ENCODE measurements at places on chromosomes 16 and 17.

DNA sequence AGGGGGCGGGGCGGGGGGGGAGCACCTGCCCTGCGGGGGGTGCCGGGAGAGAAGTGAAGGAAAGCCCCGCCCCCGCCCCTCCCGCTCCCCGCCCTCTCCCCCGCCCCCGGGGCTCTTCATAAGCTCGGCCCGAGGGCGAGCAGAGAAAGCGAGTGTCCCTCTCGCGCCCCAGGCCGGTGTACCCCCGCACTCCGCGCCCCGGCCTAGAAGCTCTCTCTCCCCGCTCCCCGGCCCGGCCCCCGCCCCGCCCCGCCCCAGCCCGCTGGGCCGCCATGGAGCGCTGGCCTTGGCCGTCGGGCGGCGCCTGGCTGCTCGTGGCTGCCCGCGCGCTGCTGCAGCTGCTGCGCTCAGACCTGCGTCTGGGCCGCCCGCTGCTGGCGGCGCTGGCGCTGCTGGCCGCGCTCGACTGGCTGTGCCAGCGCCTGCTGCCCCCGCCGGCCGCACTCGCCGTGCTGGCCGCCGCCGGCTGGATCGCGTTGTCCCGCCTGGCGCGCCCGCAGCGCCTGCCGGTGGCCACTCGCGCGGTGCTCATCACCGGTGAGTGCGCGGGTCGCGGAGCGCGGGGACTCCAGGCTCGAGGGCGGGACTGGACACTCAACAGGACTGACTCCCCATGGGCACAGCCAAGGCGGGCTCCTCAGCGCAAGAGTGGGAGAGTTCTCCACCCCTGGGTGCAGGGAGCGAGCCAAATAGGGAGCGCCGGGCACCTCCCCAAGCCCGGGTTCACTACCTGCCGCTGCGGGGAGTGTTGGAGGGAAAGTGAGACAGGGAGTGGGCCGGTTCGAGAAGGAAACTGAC lies at the start of gene HSD11B2:
Gene HSD11B2 (plus strand): TSS at position 145 of the 798 bp plus-strand sequence. CDS start 128 bp downstream, at position 273.
- DNase-seq, result peak; percentile 63

GRCh38 chr17:20127360-20128035 lies 118.3 kb downstream of the SPECC1 start:
- DNase-seq, result no peak

- no peak for DNase-seq
Measured at GRCh38 chr17:5864741-5865657, 205.2 kb upstream of the WSCD1 start.

GRCh38 chr16:84278968-84279367 lies 15.7 kb upstream of the WFDC1 start:
- no peak for DNase-seq

DNA sequence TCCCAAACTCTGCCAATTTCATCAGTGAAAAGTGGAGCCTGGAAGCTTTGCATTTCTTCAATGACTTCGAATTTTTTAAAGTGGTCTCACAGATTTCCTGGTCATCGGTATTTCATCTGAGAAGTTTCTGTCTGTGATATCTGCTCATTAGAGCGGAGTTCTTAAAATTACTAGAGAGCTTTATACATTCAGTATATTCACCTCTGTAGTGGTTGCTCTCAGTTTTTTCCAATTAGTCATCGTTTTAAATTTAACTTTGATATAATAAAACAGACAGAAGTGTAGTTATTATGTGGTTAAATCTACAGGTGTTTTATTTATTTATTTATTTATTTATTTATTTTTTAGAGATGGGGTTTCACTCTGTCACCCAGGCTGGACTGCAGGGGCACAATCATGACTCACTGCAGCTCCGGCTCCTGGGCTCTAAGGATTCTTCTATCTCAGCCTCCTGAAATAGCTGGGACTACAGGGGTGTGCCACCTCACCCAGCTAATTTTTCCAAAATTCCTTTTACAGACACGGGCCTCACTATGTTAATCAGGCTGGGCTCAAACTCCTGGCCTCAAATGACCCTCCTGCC lies 16.0 kb downstream of the ARHGAP17 start:
- DNase-seq, result no peak

DNA sequence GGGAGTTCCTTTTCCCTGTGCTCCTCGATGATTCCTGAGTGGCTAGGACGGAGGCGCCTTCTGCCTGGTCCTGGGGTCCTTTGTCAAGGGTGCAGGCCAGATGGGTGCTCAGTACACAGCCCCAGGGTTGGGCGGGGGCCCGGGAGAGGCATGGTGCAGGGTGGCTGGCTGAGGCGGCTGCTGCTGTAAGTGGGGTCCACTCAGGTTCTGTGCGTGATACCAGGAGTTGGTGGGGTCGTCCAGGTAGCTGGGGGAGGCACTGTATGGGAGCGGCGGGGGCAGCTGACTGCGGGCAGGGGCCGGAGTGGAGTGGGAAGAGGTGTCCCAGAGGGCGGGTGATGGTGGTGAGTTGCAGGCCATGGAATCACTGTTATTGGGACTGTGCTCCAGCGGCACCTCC lies 3.6 kb downstream of the DLX3 start:
- no peak for DNase-seq

GRCh38 chr17:52759864-52760263 lies 601.4 kb upstream of the CA10 start:
- DNase-seq, result no peak

DNA sequence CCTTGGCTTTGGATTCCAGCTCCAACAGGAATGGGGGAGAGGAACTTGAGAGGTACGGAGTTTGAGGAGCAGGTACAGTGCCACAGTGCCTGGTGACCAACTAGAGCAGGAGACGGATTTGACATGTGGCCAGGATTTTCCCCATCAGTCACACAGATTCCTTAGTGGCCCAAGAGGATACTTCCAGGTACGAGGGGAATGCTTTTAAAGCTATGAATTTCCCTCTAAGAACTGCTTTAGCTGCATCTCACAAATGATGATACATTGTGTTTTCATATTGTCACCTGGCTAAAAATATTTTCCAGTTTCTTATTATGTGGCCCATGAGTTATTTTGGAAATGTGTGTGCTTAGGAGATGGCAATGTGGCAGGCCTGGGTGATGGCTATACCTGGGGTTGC lies 98.3 kb downstream of the ABCC6 start:
- DNase-seq, result no peak

DNA sequence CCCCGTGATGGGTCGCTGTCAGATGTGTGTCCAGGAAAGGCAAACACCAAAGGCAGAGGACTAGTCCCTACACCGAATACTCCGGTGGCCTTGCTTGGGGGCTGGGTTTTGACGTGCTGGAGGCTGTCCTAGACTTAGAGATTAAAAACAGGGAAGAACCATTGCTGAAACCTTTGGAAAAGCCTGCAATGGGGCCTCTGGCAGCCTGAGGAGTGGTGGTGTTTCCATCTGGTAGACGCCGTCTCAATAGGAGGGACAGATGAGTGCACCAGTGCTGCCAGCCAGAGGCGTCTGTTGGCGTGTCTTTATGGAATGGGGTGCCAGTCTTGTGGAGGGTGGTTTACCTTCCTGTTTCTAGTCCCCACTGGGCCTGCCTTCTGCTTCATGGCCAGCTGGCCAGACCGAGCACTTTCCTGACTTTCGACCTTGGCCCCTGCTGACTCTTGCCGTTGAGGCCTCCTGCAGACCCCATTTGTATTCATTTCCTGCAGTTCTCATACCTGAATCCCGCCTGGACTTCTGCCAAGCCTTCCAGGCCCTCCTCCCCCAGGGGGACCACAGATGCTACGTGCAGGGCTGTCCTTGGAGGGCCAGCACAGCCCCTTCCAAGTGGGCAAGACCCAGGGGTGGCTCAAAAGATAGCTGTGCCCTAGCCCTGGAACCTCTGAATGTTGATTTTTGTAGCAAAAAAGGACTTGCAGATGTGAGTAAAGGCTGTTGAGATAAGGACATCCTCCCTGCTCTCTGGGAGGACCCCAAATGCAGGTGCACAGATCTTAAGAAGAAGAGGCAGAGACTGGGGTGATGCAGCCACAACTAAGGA lies 1.9 kb upstream of the DNASE1 start:
- no peak for DNase-seq

DNA sequence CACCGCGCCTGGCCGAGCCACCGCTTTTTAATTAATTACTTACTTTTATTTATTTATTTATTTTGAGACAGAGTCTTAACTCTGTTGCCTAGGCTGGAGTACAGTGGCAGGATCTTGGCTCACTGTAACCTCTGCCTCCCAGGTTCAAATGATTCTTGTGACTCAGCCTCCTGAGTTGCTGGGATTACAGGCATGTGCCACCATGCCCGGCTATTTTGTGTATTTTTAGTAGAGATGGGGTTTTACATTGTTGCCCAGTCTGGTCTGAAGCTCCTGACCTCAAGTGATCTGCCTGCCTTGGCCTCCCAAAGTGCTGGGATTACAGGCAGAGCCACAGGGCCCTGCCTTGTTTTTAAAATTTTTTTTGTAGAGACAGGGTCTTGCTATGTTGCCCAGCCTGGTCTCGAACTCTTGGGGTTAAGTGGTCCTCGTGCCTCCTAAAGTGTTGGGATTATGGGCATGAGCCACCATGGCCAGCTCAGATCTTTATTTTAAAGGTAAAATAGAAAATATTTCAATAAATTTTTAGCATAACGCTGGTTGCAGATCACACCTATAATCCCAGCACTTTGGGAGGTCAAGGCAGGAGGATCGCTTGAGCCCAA lies 18.3 kb upstream of the NUDT16L1 start:
- no peak for DNase-seq

- peak; percentile 65 for DNase-seq
Measured at GRCh38 chr17:41695954-41696757, 7.5 kb downstream of the EIF1 start.
